ENCODE measurements at places on chromosomes 6 and 20.

DNA sequence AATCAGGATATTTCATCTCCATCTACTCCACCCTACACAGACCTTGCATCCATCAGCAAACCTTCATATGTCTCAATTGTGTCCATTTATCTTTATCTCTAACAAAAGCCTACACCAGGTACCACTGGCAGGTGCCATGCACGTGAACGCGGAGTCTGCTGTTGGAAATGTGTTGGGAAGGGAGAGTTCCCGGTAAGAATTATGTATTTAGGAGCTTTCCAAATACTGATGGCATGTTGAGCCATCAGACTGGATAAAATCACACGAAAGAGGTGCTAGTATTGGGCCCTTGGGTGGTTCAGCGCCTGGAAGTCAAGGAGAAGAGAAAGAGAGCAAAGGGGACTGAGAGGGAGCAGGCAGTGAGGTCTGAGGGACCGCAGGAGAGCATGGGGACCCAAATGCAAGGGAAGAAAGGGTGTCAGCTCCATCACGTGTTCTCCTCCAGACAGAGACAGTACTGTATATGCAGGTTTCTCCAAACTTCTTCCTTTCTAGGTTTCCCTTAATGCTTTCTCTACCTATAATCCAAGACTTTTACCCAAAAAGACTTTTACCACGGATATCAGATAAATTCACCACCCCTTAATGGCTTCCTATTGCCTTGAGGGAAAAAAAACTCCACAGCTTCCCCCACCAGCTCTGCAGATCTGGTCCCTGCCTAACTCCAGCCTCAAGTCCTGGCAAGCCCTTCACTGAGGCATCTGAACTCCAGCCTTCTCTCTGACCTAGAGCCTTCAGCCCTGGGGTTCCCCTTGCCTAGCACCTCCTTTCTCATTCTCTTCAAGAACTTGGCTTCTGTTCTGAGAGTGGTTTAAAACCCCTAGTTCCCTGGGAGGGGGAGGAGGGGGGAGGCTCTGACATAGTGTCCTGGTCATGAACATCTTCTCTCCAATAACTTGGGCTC, 4.8 kb upstream of the ZNF217 start:
- DNase-seq, result no peak

- DNase-seq, result no peak
Observed at GRCh38 chr6:6663421-6664135, 75.1 kb downstream of the LY86 start.

GRCh38 chr6:142796571-142796970, 148.4 kb downstream of the HIVEP2 start:
- no peak for DNase-seq

GRCh38 chr6:7541175-7542064, at the start of gene DSP:
Gene DSP (plus strand): TSS chr6:7541671. CDS start chr6:7541916, 245 bp downstream.
- peak; percentile 5 for DNase-seq
